ENCODE measurements at places on chromosomes 1 and 21.

DNA sequence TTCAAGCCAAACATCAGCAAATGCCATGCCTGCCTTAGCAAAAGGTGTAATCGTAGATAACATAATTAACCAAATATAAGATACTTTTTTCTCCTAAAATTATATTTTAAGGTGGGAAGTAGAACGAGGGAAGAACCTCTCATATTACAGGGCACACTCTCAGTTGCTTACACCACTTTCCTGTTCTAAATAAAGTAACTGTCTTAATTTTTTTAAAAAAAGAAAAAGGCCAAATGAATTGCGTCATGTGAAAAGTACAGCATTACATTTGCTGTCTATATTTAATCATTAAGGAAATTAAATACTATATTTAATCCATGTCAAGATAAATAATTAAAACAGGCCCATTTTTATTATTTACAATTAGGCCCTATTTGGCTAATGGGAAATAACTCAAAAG, 23.7 kb downstream of the JAK1 start:
- DNase-seq: no peak

DNA sequence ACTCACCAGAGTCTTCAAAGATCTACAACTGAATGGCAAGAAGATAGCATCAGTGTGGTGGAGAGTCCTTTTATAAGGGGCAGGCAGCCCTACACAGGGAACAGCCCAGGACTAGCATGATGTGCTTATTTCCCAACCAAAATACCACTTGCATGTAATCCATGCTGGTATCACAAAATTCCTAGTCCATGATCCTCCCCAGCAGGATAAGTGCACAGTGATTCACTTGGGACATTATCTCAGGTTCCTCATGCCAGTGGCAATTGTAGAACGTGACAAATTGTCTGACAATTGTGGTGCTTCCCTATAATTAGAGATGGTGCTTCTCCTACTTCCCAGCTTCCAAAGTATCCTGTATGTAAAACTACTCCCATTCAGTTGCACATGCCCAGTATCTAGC, at the start of gene SPRR2G:
SPRR2G (minus strand) TSS at position 45 of the 400 bp plus-strand sequence. CDS start 780 bp downstream, outside the sequence.
- no peak for DNase-seq

GRCh38 chr1:43098200-43098599, 73.9 kb downstream of the EBNA1BP2 start:
- DNase-seq: no peak

DNA sequence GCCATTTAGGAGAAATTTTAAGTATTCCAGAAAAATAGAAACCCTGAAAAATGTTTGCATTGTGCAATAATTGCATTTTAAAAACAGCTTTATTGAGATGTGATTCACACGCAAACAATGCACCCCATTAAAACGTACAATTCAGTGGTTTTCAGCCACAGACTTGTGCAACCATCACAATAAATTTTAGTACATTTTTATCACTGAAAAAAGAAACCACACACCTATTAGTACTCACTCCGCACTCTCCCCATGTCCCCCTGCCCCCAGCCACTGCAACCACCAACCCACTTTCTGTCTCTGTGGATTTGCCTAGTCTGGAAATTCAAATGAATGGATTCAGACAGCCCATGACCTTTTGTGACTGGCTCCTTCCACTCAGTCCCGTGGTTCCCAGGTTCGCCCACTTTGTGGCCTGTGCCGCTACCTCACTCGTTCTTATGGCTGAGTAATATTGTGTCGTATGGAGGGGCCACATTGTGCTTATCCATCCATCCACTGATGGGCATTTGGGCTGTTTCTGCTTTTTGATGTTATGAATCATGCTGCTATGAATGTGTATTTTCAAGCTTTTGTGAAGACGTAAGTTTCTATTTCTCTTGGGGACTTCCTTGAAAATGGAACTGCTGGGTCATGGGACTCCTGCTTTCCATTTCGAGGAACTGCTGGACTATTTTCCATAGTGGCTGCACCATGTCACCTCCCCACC, 147.7 kb upstream of the ARHGEF16 start:
- no peak for DNase-seq

DNA sequence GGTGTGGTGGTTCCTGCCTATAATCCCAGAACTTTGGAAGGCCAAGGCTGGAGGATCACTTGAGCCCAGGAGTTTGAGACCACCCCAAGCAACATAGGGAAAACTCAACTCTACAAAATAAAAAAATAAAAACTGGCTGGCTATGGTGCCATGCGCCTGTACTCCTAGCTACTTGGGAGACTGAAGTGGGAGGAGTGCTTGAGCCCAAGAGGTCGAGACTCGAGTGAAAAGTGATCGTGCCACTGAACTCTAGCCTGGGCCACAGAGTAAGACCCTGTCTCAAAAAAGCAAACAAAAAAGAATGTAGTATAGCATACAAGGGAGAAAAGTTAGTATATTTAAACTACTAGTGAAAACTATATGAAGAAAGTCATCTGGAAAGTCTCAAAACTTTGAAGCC, 66.7 kb downstream of the ARID4B start:
- no peak for DNase-seq

- DNase-seq: no peak
Observed at GRCh38 chr1:147391114-147391513, 148.6 kb downstream of the CHD1L start.

GRCh38 chr1:160309185-160309557, 24.2 kb upstream of the PEX19 start:
- no peak for DNase-seq

- DNase-seq: no peak
Observed at GRCh38 chr1:6694121-6694713, 7.4 kb downstream of the DNAJC11 start.

GRCh38 chr1:166036092-166036491, 130.7 kb downstream of the FAM78B start:
- no peak for DNase-seq

- no peak for DNase-seq
Observed at GRCh38 chr1:153192697-153193096, 10.5 kb upstream of the LELP1 start.

DNA sequence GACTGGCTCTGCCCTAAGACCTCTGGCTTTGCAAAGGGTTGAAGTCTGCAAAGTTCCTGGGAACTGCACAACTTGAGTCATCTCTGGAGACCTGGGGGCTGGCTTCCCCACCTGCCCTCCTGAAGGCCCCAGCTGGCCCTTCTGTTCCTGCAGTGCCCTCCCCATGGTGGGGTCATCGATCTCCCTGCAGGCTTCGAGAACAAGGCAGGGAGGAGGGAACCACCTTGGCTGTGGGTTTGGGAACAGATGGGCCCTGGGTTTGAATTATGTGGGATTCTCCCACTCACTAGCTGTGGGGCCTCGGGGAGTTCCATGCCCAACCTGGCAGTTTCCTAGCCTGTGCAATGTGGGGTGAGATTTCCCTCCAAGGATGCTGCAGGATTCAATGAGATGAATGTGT, 310.2 kb downstream of the PTPRU start:
- no peak for DNase-seq

- DNase-seq: no peak
Observed at GRCh38 chr1:165894591-165894990, 67.2 kb downstream of the UCK2 start.

DNA sequence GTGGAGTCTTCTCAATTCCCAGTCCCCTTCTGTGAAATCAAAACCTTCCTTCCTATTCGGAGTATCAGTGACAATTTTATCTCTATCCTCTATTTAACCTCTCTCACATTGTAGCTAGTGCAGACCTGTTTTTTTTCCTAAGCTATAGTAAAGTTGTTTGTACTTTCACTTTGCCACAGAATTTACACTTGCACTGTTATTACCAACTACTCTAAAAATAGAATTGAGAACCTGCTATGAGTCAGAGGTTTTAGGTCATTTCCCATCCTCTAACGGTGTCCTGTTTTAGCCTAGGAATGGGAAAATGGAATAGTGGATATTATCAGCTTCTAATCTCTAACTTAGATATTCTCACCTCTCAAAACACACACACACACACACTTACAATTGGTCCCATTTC, 862.7 kb downstream of the NCAM2 start:
- DNase-seq: no peak

- DNase-seq: no peak
Observed at GRCh38 chr1:173504268-173504667, 27.1 kb downstream of the PRDX6 start.

DNA sequence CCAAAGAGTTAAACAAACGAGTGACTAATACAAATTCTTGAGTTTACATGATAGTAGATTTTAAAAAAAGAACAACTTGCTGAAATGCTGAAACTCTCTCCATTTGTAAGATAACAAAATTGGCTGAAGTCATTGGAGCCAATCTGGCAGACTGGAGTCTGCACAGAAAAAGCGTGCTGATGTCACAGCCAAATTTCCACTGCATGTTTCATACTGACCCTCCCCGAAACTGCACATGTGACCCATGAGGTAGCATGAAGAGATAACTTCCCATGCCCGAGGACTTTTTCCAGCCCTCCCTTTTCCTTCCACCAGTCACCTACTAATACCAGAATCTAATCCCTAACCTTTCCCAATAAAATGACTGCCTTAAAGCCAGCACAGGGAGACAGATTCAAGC, 1.2 kb upstream of the LELP1 start:
- no peak for DNase-seq

DNA sequence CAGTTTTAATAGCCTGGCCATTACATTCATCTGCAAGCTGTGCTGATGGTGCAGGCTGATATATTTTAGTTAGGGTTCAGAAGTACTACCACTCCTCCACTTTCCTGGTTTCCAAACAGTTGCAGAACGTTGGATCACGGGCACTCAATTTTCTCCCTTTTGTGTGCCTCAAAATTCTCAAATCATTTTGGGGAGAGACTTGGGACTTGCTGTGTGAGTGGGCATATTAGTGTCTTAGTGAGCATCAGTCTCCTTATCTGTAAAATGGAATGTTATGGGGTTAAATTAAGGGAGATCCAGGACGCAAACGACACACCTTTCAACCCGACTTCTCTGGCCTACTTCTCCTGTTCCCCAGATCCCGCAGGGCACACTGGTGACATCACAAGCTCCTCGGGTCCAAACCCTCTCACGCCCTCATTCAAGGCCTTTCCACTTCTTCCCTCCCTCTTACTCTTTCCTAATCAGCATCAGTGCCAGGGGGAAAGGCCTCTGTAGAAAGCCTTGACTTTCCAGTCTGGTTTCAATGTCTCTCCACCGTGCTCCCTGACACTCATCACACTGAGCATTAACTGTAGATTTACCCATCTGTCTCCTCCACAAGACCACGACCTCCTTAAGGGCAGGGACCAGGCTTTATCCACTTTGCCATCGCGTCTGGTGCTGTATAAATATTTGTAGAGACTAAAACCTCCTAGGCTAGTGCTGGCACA, 1.2 kb downstream of the PIGP start:
- DNase-seq: no peak

DNA sequence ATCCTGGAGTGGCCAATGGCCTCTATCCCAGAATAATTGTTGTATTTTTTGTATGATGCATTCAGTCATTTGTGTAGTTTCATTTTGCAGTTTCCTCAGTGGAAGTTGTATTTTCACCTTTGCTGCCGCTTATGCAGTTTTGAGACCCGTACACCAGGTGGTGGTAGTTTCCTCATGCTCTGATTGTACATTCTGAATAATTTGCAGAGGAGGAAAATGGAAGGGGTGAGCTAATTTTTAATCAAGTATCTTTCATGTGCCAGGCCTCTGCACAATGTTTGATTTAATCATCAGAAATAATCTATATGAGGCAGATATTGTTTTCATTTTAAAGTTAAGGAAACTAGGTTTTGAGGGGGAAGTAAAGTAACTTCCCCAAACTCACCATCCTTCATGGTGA, 29.5 kb downstream of the HLX start:
- DNase-seq: no peak

DNA sequence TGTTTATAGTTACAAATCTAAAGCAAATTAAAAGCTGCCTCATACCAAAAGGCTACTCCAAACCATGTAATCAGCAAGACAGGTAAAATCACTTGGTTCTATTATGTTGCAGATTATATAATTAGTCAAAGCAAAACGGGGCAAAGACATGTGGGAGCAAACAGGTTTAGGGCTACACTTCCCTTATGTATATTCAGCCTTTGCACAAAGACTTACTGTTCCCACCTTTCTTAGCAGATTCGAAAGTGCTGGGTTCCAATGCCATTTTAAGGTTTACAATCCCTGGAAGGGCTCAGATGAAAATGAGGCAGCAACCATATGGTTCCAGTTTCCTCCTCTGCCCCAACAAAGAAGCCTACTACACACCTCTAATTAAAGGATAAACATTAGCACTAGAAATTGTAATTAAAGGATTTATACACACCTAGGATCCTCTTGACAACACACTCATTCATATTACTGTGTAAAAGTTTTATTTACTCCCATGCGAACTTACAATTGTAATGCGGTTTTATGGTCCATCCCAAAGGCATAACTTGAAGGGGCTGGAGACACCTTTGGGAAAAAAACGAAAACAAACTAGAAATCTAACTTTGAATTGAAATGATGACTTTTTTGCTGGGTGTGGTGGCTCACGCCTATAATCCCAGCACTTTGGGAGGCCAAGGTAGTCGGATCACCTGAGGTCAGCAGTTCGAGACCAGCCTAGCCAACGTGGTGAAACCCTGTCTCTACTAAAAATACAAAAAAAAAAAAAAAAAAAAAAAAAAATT, 117.3 kb upstream of the PKN2 start:
- no peak for DNase-seq

DNA sequence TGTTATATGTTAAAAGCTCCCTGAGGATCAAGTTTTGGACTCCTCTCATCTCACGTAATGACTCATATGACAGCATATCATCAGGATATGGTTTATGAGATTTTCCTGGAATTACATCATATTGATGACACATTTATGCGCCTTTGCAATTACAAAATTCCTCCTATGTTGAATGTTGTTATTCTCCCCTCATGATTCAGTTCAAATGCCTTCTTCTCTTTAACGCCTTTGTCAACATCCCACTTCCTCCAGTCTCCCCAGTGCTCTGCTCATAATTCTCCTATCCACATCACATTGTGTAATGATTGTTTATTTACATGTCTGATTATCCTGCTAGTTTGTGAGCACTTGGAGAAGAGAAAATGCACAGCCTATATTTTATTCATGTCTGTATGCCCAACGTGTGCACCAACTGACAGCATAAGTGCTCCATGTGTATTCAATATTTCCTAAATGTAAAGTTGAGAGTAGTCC, 80.9 kb upstream of the BACH1 start:
- DNase-seq: no peak

GRCh38 chr21:17775431-17776126, 43.6 kb downstream of the C21orf91 start:
- no peak for DNase-seq

GRCh38 chr1:33636209-33636608, 163.8 kb downstream of the ZSCAN20 start:
- DNase-seq: no peak

DNA sequence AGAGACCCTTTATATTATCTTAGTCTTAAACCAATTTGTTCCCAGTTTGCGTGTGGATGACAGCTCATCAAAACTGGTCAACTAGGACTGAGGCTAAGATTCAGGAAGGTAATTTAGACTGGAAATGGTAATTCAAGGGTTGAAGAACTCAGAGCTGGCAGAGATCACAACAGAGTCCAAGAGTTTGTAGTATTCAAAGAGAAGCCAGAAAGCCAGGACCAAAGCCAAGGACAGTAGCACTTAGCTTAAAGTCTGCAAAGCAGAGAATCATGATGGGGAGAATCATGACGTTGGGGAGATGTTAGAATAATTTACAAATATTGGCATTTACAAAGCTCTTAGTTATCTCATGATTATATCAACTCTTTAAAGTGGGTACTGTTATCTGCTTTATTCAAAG, 32.6 kb downstream of the RNF11 start:
- no peak for DNase-seq

GRCh38 chr1:38990738-38991637, at the start of gene AKIRIN1:
Gene AKIRIN1 (plus strand): TSS chr1:38991276. CDS start chr1:38991381, 105 bp downstream.
- DNase-seq: peak; percentile 92

- no peak for DNase-seq
Observed at GRCh38 chr1:2949966-2950925, 71.0 kb upstream of the ACTRT2 start.

GRCh38 chr1:182794676-182795201, 5.2 kb downstream of the NPL start:
- no peak for DNase-seq

All from activated CD8-positive, alpha-beta memory T cell treated with anti-CD3 and anti-CD28 coated beads for 1 hour (primary cell).